PC-3 (cell line): ENCODE measurements at places on chromosomes 6 and 20. TPM values are rescaled to one million over a fixed set of nuclear protein-coding genes. Genes with fewer than 3 reads are reported as not detected.

The ZSCAN23 gene
- 2.2 and 3.4 TPM in 2 replicates for total RNA-seq

The TRERF1 gene
- total RNA-seq, result 13.7 and 13.9 TPM in 2 replicates

The SLC17A1 gene
- not detected in 2 replicates for total RNA-seq

GRCh38 chr6:44651604-44652003 lies 264.1 kb downstream of the CDC5L start:
- DNase-seq, result no peak

The PI16 gene
- 0.07 TPM in 1 of 2 replicates, not detected in the other for total RNA-seq

GRCh38 chr6:130672153-130672552 lies 155.1 kb upstream of the SMLR1 start:
- DNase-seq, result no peak

The RIPOR3 gene
- total RNA-seq, result 0.04 TPM in 1 of 2 replicates, not detected in the other

DNA sequence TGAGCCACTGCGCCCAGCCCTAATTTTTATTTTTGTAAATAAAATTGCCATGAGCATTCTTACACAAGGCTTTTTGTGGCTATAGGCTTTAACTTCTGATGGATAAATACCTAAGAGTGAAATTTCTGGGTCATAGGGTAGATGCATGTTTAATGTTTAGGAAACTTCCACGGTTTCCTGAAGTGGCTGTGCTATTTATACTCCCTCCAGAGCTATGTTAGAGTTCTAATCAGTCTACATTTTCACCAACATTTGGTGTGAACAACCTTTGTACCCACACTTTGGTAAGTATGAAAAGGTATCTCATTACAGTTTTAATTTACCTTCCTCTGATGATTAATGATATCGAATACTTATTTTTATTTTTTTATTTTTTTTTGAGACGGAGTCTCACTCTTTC lies 6.1 kb upstream of the MAS1 start:
- DNase-seq, result no peak

DNA sequence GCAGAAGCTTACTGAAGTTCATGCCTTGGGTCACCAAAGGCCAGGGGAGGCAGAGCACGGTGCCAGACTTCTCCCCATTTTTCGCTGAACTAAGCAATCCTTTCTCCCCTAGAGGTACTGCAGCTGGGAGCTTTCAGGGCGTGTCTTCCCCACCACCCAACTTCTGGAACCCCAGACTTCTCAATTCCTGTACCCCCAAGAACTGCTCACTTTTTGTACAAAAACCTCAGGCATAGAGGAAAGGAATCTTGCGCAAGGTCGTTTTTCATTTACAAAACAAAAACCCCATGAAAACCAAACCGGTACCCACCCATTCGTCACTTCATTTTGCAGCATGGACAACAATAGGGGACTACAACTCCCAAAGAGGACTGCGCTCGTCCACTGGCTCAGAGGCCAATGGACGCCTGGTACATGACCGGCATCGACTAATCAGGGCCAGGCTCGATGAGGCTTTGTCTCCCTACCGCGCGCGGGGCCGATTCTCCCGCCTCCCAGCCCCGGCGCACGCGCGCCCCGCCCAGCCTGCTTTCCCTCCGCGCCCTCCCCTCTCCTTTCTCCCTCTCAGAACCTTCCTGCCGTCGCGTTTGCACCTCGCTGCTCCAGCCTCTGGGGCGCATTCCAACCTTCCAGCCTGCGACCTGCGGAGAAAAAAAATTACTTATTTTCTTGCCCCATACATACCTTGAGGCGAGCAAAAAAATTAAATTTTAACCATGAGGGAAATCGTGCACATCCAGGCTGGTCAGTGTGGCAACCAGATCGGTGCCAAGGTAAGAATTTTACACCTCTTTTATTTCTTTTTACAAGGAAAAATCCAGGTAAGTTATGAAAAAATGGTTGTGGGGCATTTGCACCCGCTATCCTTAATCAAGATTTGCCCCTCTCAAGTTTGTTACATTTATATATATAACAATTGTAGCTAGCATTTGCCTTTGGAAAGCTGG lies at the start of gene TUBB:
Gene TUBB, plus strand, starts transcription at position 562 of the 947 bp plus-strand sequence. Its CDS starts 155 bp downstream, at position 717.
- peak; percentile 98 for DNase-seq
